ENCODE measurements at places on chromosomes 2 and 18.

DNA sequence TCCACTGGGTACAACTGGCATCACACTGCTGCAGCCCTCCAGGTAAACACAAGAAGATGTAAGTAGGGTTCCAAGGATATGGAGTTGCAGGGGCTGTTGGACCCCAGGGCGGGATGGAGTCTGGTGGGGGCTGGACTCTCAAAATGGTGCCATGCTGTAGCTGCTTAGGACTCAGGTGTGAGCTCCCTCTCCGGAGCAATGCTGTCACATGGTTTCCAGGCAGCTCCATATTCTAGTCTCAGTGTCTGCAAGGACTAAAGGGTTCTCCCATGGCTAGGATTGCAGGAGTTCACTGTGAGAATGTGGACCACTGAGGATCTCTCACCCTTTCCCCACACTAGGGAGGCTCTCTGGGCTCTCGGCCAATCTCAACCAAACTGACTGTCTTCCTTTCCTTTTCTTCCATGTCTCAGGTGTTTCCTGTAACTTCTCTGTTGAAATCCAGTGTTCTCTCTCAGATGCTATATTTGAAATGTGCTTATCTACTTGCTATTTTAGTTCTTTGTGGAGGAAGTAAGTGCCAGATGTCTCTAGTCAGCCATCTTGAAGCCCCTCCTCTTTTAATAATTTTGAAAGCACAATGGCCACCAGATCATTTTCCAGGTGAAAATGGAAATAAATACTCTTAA, 57.6 kb downstream of the CCNT2 start:
- DNase-seq = no peak

DNA sequence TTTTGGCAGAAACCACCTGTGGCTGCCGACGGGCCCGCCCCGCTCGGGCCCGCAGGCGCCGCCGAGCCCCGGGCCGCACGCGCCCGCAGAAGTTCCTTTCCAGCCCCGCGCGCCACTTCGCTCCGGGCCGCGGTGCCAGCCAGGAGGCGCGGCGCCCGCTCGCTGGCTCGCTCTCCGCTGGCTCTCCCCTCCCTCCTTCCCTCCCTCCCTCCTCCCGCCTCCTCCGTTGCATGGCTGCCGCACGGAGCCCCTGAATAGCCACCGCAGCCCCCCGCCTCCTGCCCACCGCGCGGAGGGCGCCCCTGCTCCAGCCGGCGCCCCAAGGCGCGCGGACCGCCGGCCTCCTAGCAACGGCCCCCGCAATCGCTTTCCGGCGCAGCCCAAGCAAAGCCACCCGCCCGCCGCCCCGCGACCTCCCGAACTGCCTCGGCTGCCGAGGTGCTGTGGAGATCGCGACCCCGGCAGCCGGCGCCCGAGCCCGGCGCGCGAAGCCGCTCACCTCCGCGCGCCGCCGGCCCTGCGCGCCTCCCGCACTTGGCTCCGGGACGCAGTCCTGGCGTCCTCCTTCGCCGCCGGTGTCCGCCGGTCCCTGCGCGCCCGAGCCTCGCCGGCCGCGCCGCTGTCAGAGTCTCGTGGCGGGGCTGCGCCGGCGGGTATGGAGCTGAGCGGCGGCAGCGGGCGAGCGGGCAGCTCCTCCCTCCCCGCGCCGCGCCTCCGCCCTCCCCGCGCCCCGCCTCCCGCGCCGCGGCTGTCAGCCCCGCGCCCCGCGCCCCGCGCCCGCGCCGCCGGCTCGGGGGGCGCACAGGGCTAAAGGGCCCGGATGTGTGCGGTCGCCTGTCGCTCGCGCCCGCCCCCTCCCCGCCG, at the start of gene ZBTB7C:
ZBTB7C (minus strand) TSS at position 657 of the 864 bp plus-strand sequence.
- DNase-seq = no peak

GRCh38 chr18:6917072-6917471, 187.6 kb downstream of the ARHGAP28 start:
- no peak for DNase-seq

DNA sequence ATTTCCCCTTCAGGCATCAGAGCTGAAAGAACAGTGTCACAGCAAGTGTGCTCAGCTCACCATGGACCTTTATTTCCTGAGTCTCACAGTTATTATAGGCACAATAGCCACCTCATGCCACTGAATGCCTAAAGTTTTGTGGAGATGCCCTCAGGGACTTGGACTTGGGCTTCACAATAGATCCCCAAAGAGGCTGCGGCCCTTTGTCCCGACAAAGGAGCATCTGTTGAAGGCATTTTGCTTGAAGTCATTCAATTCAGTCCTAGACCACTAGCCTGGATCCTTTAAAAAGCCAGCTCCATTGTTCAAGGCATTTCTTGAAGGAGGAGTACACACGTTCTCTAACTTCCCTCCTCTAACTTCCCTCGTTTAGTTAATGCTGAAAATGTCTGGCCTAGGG, 125.4 kb downstream of the DCC start:
- DNase-seq = no peak
